ENCODE measurements at places on chromosomes 4 and X. TPM values are rescaled to one million over a fixed set of nuclear protein-coding genes. Genes with fewer than 3 reads are reported as not detected.

ZNF157 gene
- 1.0 TPM for total RNA-seq

PNMA6A gene
- total RNA-seq, result 0.40 TPM

F8A3 gene
- 11.0 TPM for total RNA-seq

DNA sequence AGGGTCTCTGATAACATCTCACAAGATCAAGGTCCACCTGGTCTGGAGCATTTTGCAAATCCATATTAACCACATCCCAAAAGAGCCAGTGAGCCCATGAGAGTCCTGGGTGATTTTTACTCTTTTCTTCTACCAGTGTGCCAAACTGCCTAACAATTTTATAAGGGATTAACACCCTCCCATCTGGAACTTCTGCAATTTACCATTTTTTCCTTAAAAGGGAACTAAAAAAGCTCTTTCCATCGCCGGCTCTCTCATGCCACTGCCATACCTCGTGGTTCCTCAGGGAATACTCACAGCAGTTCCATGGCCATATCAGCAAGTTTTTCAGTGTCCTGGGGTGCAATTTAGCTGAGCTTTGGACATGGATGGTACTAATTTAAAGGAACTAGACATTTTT is 55.7 kb downstream of the SEPSECS start:
- peaks cover 5% of the 10 kb centered on the region for H3K27me3 ChIP-seq
- H3K4me1 ChIP-seq, result no peaks in the 10 kb centered on the region
- DNase-seq, result no peak
- no peak overlapping the region for H3K27ac ChIP-seq
- H3K4me3 ChIP-seq, result no peak overlapping the region

DNA sequence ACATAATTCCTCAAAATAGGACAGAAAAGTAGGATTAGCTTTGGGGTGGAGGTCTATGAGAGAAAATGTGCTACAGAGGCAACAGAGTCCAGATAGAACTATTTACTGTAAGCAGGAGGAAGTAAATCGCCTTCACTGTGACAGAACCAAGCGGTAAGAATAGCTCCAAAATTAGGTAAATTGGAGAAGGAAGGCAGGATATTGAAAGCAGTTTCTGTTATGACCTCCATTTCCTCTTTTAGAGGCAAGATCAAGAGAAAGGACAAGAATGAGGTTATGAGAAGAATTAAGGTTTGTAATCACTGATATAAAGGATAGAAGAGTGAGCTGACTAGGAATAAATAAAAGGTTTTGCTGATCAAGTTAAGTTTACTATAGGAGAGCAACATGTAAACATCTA is 44.1 kb upstream of the NEUROG2 start:
- H3K27ac ChIP-seq, result no peak overlapping the region
- H3K36me3 ChIP-seq, result peaks cover 27% of the 10 kb centered on the region
- no peak overlapping the region for H3K4me3 ChIP-seq
- no peaks in the 10 kb centered on the region for H3K27me3 ChIP-seq
- DNase-seq, result no peak
- H3K4me1 ChIP-seq, result no peaks in the 10 kb centered on the region

HSFX2 gene
- total RNA-seq, result not detected

- no peaks in the 10 kb centered on the region for H3K27me3 ChIP-seq
- H3K27ac ChIP-seq, result no peak overlapping the region
- H3K4me1 ChIP-seq, result no peaks in the 10 kb centered on the region
- peaks cover 23% of the 10 kb centered on the region for H3K36me3 ChIP-seq
- no peak overlapping the region for H3K4me3 ChIP-seq
These were observed 112.7 kb downstream of the ASMT start for GRCh38 chrX:1727531-1728027.

WWC2 gene
- 1.9 TPM for total RNA-seq

- H3K27ac ChIP-seq, result no peak overlapping the region
- no peak overlapping the region for H3K4me3 ChIP-seq
- H3K36me3 ChIP-seq, result no peaks in the 10 kb centered on the region
- DNase-seq, result no peak
- H3K27me3 ChIP-seq, result peaks cover 26% of the 10 kb centered on the region
These were observed 4.5 kb upstream of the PPP2R2C start for GRCh38 chr4:6476893-6477292.

GRCh38 chr4:79197275-79198009 is 128.4 kb downstream of the NAA11 start:
- no peak overlapping the region for H3K4me3 ChIP-seq
- H3K36me3 ChIP-seq, result no peaks in the 10 kb centered on the region
- H3K27ac ChIP-seq, result no peak overlapping the region
- DNase-seq, result no peak
- H3K27me3 ChIP-seq, result no peaks in the 10 kb centered on the region
- no peaks in the 10 kb centered on the region for H3K4me1 ChIP-seq

GRCh38 chr4:94961420-94961819 is 203.7 kb downstream of the BMPR1B start:
- DNase-seq, result no peak

- no peak overlapping the region for H3K4me3 ChIP-seq
- H3K27me3 ChIP-seq, result no peaks in the 10 kb centered on the region
- no peaks in the 10 kb centered on the region for H3K36me3 ChIP-seq
- DNase-seq, result no peak
- H3K4me1 ChIP-seq, result no peaks in the 10 kb centered on the region
- H3K27ac ChIP-seq, result no peak overlapping the region
These were observed 120.6 kb upstream of the MID1 start for GRCh38 chrX:10741003-10741402.

HELT gene
- not detected for total RNA-seq

ADRA2C gene
- total RNA-seq, result not detected

DNA sequence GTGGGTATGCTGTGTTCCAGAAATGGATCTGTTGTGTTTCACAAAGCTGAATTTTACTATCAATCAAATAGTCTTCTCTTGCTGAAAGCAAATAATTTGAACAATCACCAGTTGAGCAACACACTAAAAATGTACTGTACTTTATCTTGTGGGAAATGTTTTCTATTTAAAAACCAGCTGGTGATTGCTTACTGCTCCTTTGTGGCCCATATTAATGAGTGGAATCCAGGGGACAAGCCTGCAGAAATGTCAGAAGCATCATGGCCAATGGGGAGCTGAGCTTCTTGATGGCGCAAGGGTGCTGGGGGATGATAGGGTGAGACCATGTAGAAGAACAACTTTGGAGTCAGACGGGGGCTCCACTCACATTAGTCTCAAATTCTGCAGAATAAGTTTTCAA is 346.2 kb downstream of the ARHGAP10 start:
- peaks cover 71% of the 10 kb centered on the region for H3K36me3 ChIP-seq
- no peak for DNase-seq
- no peak overlapping the region for H3K4me3 ChIP-seq
- no peaks in the 10 kb centered on the region for H3K27me3 ChIP-seq
- H3K27ac ChIP-seq, result no peak overlapping the region
- no peaks in the 10 kb centered on the region for H3K4me1 ChIP-seq

GRCh38 chr4:122695226-122695625 is 37.3 kb upstream of the BBS12 start:
- H3K4me1 ChIP-seq, result peaks cover under 1% of the 10 kb centered on the region
- peaks cover 37% of the 10 kb centered on the region for H3K27me3 ChIP-seq
- H3K27ac ChIP-seq, result no peak overlapping the region
- no peak overlapping the region for H3K4me3 ChIP-seq
- DNase-seq, result no peak
- H3K36me3 ChIP-seq, result no peaks in the 10 kb centered on the region

DNA sequence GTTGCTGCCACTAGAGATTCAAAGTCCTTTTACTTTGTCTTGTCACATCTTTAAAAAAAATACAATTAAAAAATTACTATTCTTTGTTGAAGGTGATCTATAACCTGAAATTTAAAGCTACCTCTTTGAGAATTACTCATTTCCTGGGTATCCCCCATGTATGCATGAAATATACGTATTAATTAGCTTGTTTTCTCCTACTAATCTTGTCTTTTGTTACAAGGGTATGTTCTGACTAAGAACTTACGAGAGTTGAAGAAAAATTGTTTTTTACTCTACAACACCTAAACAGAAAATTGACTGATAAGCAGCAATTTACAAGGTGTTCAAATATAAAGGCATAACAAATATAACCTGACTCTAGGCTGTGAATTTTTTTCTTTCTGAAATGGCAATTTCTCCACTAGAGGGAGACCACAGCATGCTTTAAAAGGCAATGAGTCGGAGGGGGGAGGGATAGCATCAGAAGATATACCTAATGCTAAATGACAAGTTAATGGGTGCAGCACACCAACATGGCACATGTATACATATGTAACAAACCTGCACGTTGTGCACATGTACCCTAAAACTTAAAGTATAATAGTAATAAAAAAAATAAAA is 249.6 kb downstream of the OPHN1 start:
- no peak for DNase-seq
- H3K4me1 ChIP-seq, result peaks cover 4% of the 10 kb centered on the region
- no peaks in the 10 kb centered on the region for H3K36me3 ChIP-seq
- H3K4me3 ChIP-seq, result no peak overlapping the region
- H3K27ac ChIP-seq, result no peak overlapping the region

GRCh38 chrX:77949840-77950239 is 19.6 kb downstream of the PGAM4 start:
- peaks cover 6% of the 10 kb centered on the region for H3K4me1 ChIP-seq
- no peak overlapping the region for H3K4me3 ChIP-seq
- no peaks in the 10 kb centered on the region for H3K27me3 ChIP-seq
- H3K36me3 ChIP-seq, result no peaks in the 10 kb centered on the region
- no peak for DNase-seq

GRCh38 chr4:185145572-185145971 is 2.5 kb downstream of the SLC25A4 start:
- no peak for DNase-seq
- H3K4me3 ChIP-seq, result no peak overlapping the region
- peaks cover 13% of the 10 kb centered on the region for H3K4me1 ChIP-seq
- no peak overlapping the region for H3K27ac ChIP-seq
- H3K36me3 ChIP-seq, result peaks cover 2% of the 10 kb centered on the region

- no peak overlapping the region for H3K27ac ChIP-seq
- H3K27me3 ChIP-seq, result no peaks in the 10 kb centered on the region
- H3K4me3 ChIP-seq, result no peak overlapping the region
- no peak for DNase-seq
- H3K36me3 ChIP-seq, result no peaks in the 10 kb centered on the region
These were observed 26.0 kb downstream of the NPNT start for GRCh38 chr4:105921301-105921700.

- no peak overlapping the region for H3K27ac ChIP-seq
- H3K4me1 ChIP-seq, result peaks cover 14% of the 10 kb centered on the region
- H3K27me3 ChIP-seq, result no peaks in the 10 kb centered on the region
- no peaks in the 10 kb centered on the region for H3K36me3 ChIP-seq
- DNase-seq, result no peak
These were observed 444.1 kb downstream of the BCOR start for GRCh38 chrX:39653691-39654090.

Data from activated CD8-positive, alpha-beta T cell treated with anti-CD3 and anti-CD28 coated beads for 36 hours (primary cell).